ENCODE measurements at places on chromosomes 6 and 20.

GRCh38 chr20:50993876-50994275, 29.0 kb downstream of the KCNG1 start:
- DNase-seq, result no peak

DNA sequence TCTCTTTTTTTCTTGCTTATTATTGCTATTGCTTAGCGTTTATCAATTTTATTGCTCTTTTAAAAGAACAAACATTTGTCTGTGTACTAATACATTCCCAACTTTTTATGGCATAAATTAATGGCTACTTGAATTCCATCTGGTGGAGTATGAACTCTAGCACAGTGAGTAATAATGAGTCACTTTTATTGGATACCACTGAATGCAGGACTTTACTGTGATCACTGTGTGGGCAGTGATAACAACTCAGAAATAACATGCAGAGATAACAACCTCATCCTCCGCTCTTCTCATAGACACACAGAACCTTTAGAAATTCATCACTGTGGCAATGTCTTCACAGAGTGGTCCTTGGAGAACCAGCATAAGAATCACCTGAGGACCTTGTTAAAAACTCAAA, 174.9 kb upstream of the PRND start:
- no peak for DNase-seq

DNA sequence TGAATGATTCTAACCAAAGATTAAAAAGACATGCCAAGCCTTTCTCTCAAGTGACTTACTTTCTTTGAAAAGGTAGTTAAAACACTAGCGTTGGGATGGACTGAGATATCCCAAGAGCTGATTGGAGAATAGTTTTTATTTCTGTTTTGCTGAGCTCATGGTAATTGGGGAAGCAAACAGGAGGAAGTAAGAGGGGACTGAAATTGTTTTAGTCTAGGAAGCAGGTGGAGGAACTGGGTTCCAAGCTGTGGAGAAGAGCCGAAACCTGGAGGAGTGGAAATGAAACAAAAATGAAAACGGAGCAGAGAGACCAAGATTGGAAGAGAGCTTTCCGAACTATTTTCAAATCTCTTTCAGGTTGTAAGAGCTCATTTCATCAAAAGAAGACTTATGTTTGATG, 59.9 kb upstream of the TENT5A start:
- DNase-seq, result no peak

GRCh38 chr6:31888276-31889258, 8.9 kb downstream of the EHMT2 start:
- DNase-seq, result no peak

DNA sequence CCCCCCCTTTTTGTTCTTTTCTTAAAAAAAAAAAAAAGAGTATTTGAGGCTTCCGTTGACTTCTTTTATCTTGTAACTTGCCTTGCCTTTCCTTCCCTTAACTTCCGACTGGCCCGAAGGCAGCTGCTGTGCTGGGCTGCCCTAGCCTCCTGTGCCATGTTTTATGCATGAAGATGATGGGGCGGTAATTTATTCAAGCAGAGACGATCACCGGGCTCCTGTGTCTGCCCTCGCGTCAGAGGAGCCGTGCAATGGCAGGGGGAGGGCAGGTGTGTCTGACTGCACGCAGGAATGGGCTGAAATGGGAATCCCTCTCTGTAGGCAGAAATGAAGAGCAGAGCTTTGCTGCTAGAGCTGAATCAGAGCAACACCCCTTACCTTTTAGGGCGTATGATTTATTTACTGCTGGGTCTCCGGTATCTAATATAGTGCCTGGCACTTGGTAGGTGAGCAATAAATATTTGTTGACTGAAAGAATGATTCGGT, 106.3 kb upstream of the RIPOR2 start:
- no peak for DNase-seq

DNA sequence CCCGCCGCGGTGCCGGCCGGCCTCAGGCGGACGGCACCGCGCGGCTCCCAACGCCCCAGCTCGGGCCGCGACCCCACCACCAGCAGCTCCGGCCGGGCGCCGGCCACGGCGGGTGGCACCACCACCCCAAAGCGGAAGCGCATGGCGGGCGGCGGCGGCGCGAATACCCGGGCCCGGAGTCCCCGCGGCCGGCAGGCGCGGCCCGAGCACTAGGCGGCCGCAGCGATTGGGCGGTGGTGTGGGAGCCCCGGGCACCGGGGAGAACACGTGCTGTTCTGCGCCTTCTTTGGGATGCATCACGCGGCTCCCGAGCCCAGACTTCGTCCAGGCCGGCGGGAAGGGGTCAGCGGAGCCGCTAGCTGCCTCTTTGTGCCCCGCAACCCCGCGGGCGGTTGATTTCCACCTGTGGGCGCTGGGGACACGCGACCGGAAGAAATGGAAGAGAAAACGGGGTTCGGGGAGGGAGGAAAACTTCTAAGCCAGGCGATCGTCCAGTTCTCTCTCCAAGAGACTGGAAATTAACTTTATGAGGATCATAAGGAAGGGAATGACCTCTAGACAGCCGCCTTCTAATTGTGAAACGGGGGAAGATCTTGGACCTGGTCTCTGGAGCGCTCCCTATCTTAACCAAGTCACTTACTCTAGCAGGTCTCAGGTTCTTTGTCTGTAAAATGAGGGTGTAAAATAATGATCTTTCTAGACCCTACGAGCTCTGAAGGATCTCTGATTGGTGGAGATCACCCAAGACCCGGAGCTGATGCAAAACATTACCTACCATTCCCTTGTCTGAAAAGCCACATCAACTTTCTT, at the start of gene EPM2A:
EPM2A (minus strand) TSS at position 165 of the 810 bp plus-strand sequence; CDS start at position 143, 22 bp downstream.
- peak; percentile 88 for DNase-seq

DNA sequence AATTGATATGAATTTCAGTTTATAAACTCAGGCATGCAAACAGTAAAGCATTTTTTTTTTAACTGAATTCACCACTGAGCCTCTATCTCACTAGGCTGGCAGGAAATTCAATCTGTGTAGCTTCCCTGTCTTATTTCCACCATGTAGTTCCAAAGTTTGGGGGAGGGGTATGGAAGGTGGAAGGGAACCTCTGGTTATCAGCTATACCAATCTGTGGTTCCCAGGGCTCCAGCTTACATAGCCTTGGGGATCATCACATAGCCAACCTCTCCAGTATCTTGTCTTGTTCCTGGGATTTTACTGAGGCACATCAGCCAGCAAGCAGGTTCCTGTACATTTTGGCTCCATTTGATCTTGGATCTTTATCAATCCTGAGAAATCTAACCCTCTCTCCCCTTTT, 15.6 kb downstream of the RAD21L1 start:
- no peak for DNase-seq

- no peak for DNase-seq
Observed at GRCh38 chr6:43733471-43734293, 36.3 kb upstream of the VEGFA start.

- DNase-seq, result no peak
Observed at GRCh38 chr6:63804381-63804956, 168.9 kb downstream of the PHF3 start.

GRCh38 chr6:31354158-31354863, 2.7 kb downstream of the HLA-B start:
- DNase-seq, result no peak

DNA sequence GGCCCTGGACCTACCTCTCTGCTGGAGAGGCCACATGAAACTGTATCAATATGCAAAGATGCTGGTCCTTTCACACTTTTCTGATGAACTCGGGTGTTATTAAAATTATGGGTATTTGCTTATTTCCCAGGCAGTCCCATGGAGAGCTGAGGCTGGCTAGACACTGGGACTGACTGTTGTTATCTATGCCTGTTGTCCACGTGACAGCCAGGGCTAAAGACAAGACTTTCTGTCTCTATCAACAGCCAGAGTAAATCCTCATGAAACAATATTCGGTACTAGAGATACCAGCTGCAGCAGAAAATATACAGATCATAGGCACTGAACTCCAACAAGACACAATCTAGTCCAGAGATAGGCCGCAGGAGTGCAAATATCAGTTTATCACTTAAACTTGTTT, 236.4 kb downstream of the FOXA2 start:
- no peak for DNase-seq

GRCh38 chr6:11535801-11536230, 1.7 kb upstream of the TMEM170B start:
- no peak for DNase-seq

DNA sequence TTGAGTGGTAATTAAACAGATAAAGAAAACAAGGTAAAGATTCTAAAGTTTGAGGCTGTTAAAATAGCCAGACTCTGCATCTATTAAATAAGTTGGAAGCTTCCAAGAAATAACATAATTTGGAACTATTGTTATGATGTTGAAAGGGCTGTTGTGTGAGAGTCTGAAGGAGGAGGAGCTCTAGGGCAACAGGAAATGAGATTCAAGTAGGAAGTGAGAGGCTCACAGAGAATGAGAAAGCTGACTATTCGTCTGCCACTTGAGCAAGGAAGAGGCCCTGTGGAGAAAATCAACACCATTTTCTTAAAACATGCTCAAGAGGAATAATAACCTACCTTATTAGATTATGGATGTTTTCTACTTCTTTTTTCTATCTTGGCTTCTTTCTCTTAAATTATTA, 185.2 kb downstream of the SLC24A3 start:
- DNase-seq, result no peak

- DNase-seq, result no peak
Observed at GRCh38 chr20:38950254-38950653, 11.9 kb upstream of the DHX35 start.

DNA sequence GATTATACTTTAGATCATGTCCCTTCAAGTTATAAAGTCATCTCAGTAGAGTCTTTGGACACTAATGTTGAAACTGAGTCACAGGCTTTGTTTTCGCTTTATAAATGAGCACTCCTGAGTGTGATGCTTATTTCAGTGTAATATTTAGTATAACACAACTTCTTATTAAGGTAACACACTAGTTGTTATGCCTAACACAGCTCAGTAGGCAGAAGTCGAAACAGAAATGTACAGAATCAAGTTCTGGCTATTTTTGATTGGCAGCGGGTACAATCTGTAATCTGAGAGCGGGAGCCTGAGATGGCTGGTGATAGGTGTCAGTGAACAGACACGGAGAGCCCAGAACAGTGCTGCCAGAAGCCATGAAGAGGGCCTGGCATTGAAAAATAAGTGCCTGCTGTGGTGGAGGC, 11.4 kb downstream of the HECA start:
- no peak for DNase-seq

DNA sequence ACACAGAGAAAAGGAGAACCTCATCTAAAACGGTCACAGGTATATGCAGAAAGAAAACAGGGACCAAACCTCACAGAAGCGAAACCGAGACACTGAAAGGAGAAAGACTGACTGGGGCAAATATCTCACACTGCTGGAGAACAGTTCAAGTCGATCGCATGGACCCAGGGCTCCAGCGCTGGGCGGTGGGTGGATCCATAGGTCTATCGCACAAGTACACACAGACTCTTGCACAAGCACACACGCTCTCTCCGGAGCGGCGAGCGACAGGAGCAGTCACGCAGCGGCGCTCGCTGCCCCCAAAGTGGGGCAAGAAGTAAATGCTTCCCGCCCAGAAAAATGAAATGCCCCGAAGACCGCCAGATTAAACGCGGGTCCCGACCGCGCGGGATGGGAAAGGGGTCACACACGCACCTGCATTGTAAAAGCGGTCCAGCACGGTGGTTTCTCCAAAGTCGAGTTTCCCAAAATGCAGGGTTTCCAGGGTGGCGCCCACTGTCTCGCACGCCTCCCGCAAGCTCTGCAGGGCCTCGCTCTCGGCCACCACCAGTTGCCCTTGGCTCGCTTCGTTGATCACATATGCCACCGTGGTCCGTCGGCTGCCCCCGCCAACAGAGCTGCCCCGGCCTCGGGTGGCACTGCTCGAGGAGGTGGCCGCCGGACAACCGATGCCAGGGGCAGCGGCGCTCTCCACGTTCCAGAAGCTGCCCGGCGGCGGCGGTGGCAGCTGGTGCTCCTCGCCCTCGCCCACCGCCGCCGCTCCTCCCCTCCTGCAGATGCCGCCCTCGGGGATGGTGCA, 782 bp downstream of the MAP3K5 start:
- DNase-seq, result peak; percentile 43

GRCh38 chr20:44092551-44093248, 94.3 kb downstream of the JPH2 start:
- no peak for DNase-seq

DNA sequence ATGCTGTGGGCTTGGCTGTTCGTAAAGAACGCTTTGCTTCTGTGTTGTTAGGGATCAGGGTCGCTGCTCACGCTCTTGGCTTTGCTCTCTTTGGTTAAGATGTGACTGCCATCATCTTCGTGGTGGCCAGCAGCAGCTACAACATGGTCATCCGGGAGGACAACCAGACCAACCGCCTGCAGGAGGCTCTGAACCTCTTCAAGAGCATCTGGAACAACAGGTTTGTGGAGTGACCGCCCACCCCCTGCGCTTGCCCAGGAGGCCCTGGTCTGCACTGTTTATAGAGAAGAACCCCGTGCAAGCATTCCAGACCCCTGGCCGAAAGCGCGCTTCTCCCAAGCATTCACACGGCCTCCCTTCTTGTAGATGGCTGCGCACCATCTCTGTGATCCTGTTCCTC, 57.1 kb downstream of the GNAS start:
- no peak for DNase-seq

DNA sequence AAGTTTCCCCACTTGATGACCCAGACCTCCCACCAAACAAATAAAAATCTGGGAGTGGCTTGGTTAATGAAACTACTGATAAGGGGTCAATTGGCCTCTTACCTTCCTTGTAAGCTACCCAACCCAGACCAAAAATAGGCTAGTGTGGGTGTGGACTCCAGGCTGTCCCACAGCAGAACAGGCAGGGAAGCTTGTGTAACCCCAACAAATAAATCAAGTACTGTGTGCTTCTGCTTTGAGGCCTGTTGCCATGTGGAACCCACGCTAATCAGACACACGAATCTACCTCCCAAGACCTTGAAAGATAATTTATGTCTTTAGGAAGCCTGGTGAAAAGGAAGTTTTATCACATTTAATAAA, 33.7 kb upstream of the PAQR8 start:
- no peak for DNase-seq

DNA sequence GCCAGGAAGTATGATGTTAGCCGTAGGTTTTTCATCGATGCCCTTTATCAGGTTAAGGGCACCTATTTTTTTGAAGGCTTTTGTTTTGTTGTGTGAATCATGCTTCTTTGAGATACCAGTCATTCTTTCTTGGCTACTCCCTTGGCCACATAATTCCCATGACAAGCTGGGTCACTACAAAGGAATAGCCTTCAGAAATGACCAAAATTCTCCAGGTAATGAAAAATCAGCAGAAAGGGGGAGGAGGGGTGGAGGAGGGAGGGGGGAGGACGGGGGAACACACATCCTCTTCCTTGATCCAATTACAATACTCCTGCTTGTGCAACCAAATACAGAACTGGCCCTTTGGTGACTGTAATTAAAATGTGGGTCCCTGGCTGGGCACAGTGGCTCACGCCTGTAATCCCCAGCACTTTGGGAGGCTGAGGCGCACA, 21.7 kb upstream of the TGM2 start:
- DNase-seq, result peak; percentile 6

- peak; percentile 62 for DNase-seq
Observed at GRCh38 chr6:168498161-168498843, 57.3 kb downstream of the SMOC2 start.

- no peak for DNase-seq
Observed at GRCh38 chr20:52760791-52761190, 211.4 kb upstream of the TSHZ2 start.

DNA sequence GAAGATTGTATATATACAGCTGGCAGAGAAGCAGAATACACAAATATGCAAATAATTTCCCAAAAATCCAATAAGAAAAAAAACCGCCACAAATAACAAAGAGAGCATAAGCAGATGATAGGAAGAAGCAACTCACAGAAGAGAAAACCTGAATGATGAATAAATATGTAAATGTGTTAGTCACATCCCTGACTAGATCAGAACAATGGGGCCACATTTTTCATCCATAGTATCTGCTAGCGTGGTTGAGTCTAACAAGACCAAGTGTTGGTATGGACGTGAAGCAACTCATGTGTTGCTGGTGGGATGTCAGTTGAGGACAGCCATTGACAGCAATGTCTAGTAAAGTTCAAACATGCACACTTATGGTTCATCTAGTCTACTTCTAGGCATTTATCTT, 3.9 kb upstream of the SLC22A3 start:
- no peak for DNase-seq
